ENCODE measurements at places on chromosomes 6 and 20.
A peak's percentile ranks its signal among the peaks of the same experiment; 100 is the strongest.

DNA sequence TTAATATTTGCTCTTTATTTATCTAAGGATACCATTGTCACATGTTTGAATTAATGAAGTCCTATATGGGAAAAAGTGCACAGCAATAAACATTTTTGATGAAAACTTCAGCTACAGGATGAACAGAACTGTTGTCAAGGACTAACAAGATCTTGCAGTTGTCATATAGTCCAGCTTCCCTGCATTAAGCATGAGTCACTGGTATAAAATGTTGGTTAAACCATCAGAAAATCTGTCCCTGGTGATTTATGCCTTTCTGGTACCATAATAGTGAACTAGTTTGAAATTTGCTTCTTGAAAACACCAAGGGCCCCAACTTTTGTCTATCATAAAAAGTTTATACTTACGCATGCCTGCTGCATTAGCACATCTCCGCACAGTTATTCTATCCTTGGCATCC lies 60.4 kb upstream of the RSPO3 start:
- no peak for DNase-seq

DNA sequence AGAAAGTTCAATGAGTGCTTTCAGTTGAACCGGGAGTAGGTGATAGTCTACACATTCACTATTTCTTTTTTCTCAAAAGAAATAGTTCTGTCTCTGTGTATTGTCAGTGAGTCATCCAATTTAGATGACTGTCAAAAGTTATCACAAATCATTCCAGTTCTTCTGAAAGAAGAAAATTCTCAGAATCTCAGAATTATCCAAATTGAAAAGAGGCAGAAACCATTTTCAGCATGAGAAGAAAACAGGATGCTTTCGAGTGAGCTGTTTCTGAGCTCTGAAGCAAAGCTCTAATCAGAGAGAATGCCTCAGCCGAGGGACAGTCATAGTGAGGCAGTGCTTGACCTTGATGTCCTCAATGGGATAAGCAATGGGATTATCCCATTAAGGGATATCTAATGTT lies 97.9 kb downstream of the HUS1B start:
- no peak for DNase-seq

DNA sequence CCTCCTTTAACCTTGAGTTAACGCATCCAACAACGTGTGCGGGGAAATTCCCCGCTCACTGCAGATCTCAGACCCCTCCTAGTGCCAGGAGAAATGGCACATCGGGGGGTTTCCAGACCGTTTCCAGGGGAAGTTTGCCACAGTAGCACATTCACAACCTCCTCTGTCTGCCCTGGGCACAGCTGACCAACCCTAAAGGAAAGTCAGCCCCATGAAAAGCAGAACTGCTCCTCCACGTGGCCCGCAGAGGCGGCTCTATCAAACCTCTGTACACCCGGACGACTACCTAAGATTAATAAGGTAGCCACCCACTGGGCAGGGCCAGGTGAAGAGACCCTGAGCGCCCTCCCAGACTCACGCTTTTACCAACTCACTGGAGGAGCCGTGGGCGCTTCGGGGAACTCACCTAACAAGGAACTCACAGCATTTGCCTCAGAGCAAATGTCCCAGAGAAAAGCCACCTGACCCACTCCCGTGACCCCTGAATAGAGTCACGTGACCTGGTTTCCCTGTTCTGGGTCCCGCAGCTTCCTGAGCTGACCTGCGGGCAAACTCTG lies 93.1 kb downstream of the PRND start:
- no peak for DNase-seq

GRCh38 chr6:101926149-101926925 lies 532.8 kb downstream of the GRIK2 start:
- DNase-seq: peak; percentile 25

DNA sequence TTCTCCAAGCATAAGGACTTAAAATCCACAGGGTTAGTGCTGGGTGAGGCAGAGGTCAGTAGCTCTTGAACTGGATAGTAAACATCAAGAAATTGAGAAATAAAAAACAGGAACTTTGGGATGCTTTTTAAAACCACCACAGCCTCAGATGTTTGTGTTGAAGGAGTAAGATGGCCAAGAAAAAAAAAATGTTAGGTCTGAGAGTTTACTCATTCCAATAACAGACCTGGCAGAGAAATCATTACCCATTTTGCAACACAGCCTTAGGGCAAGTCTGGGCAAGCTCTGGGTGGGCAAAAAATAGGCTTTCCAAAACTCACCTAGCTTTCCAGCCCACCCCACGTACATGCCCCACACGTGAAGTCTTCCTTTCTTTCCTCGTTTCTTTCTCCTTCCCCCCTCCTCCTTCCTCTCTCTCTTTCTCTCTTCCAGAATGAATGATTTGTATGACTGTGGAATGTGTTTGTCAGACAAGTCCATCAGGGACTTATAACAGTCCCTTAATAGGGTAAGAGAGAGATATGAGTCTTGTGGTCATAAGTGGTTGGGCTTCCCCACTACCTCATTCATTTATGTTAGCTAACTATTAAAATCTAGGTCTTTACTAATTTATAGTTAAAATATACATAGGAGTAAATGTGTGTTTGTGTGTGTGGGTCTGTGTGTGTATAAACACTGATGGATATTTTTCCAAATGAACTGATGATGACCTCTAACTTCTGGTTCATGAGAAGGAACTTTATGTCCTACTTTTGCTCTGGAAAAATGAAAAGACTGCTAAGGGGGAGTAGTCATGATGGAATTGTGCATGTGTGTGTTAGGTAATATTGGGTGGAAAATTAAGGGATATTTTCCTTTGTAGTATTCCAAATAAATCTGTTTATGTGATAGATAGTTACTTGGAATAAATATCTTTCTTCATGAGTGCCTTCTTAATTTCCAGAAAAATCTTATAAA lies 18.0 kb upstream of the DSE start:
- peak; percentile 54 for DNase-seq

DNA sequence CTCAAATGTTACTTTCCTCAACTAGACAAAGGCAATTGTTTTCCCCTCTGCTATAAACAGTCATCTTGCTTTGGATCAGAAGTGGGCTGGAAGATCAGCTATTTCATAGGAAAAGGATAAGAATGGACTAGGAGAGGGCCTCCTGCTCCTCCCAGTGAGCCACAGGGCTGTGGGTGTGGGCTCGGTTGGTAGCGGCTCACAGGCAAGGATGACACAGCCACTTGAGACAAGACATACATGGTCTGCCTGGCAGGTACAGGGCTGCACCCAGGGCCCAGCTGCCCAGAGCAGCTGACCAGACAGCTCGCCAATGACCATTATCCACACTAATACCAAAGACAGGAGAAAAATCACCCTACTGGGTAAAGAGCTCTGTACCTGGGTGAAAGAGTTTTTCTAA lies 9.0 kb upstream of the SLA2 start:
- DNase-seq: no peak

- DNase-seq: no peak
These were observed 646.5 kb upstream of the EPHA7 start for GRCh38 chr6:94065707-94066337.

- DNase-seq: no peak
These were observed 897 bp downstream of the CD2AP start for GRCh38 chr6:47478233-47479139.

DNA sequence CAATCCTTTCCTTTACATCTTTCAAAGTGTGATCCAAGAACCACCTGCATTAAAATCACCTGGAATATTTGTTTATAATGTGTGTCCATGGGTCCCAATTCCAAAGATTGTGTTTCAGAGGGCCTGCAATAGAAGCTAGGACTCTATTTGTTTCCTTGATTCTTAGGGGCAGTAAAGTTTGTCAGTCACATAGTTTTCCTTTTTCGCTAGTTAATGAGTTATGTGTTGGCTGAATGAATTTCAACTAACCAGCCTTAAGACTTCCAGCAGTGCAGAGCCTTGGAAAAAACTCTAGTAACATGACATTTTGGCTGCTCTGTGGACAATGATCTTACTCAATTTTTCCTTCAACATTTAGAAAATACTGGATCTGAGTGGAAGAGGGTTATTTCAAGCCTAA lies 11.3 kb downstream of the FAM217A start:
- DNase-seq: no peak

GRCh38 chr6:35445691-35446090 lies 6.4 kb upstream of the FANCE start:
- no peak for DNase-seq

GRCh38 chr6:43287717-43288679 lies 10.1 kb upstream of the SLC22A7 start:
- no peak for DNase-seq

DNA sequence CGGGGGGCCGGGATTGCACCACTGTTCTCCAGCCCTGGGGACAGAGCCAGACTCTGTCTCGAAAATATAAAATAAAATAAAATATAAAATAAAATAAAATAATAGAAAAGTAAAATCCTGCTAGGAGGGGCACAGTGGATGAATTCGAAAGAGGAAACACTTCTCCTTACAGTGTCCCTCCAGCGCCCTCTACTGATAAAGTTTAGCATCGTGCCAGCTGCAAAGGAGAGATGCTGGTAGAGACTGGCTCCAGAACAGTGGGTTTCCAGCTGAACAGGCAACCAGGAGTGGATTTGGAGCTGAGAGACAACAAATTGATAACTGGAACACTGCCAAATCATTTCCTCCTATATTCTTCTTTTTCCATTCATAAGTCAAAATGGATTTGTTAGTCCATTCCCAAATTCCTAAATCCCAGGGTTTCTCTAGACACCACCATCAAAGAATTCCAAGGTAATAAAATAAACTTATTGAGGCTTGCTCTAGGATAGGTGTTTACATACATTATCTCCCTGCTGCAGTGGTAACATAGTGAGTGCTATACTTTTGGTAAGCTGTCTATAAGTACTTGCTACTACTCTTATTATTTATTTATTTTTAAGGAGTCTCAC lies 31.7 kb upstream of the TBPL1 start:
- DNase-seq: peak; percentile 48

DNA sequence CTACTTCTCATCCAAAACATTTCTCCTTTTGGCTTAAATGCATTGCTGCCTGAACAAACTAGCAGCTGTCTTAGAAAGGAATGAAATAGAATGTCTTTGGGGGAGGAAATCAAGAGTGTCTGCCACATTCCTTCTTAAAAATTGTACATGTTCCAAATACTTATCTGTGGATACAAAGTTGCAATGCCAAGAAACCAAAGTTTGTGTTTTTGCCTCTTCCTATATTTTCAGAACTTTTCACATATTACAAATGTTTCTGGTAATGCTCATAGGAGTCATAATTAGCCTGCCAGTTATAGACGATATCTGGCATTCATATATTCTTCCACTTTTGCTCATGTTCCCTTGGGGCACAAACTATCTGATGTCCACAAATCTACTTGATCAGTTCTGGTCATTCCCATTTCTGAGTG lies 165.5 kb upstream of the BMP5 start:
- DNase-seq: peak; percentile 19

GRCh38 chr6:147154454-147154853 lies 49.8 kb upstream of the STXBP5 start:
- peak; percentile 46 for DNase-seq

DNA sequence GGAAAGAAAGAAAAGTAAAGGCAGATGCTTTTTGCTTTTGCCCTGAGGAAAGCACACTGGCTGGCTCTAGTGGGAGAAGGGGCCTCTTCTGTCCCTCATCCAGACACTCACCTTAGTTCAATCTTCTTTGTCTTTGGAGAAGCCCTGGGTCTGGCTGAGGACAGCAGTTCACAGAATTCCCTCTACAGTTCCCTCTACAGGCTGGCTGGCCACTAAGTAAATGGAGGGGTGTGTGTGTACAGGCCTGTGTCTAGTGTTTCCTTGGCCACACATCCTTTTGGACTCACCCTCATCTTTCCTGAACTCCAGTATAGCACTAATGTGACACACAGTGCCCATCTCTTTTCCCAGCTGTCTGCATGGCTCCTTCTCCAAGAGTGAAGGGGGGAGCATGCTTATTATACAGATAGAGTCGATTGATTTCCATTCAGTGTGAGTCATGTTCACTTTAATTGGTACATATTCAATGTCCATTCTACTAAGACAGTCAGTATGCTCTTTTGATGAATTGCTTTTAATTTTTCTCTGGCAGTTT lies 26.0 kb upstream of the CLVS2 start:
- no peak for DNase-seq

DNA sequence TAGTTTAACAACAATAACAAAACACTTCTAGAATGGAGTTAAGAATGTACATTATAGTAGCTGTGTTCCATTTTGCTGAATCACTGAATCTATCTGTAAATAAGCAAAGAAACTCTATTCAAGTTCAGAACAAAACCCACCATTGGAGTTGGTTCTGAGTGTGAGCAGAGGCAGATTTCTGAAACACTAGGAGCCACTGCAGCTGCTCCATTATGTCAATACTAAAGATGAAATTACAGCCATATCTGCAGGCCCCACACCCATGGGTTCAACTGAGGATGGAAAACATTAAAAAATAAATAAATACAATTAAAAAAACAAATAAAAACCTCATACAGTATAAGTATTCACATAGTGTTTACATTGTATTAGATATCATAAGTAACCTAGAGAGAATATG lies 91.0 kb downstream of the REPS1 start:
- DNase-seq: no peak

DNA sequence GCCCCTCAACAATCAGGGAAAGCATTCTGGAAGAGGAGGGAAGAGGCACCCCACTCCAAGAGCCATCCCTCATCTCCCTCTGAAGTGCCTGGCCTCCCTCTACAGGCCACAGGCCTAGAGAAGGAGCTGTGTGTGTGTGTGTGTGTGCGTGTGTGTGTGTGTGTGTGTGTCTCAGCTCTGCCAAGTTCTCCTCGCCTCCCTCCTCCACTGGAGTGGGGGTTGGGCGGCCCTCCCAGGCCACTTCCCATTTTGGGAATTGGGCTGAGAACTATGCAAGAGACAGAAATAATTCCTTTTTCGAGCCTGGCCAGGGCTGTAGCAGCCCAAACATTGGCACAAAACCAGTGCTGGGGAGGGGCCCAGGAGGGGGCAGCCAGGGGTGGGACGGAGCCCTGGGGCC lies 35.7 kb downstream of the KCNB1 start:
- DNase-seq: no peak

- no peak for DNase-seq
These were observed 11.2 kb downstream of the KCNQ2 start for GRCh38 chr20:63461104-63461763.

GRCh38 chr6:147057705-147058342 lies 146.4 kb upstream of the STXBP5 start:
- no peak for DNase-seq

- no peak for DNase-seq
These were observed 61.9 kb upstream of the FOXC1 start for GRCh38 chr6:1547785-1548184.

- no peak for DNase-seq
These were observed 261.9 kb upstream of the MOCS1 start for GRCh38 chr6:40196135-40196518.

GRCh38 chr20:64110411-64111068 lies 3.2 kb upstream of the NPBWR2 start:
- no peak for DNase-seq

DNA sequence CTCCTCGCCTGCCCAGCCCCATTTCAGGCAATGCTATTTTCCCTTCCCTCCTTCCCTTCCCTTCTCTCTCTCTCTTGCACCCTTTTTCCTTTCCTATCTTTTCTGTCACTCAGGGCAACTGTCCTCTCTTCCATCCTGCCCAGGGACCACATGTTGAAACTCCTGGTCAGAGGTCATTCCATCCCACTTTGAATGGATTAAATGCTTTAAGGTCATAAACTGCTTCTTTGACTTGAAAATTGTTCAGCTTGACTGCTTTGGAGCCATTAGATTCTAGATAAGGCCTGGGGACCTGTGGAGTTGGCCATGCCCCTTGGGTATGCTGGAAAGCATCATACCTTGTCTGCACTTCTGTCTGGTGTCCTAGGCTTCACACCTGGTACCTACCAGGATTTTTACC lies 106.1 kb downstream of the DTNBP1 start:
- DNase-seq: no peak

Measured in GM04504 (cell line).